Left forelimb (tissue), 1 donor: ENCODE measurements at places on chromosomes 12 and 14.

DNA sequence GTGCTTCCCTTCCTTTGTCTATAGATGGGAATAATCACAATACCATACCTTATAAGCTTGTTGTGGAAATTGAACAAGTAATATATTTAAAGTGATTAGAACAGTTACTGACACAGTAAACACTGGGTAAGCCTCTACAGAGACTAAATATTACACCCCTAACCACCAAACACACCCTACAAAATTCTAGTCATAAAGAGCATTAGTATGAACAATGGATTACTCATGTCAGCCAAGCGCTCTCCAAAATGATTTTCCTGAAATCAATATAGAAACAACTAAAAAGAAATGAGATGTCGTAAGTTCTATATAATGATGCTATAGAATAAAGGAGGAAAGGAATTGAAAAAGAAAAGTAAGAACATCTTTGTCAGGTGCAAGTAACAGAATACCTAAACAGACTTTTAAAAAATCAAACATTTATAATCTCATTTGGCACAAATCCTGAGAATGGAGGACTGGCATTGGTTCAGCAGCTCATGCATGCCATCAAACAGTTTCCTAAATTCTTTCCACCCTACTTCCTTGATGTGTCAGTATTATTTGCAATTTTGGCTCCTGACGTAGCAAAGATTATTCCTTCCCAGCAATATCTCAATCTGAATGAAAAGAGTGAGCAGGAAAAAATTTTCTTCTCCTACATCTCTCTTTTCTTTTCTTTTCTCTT, 118.0 kb downstream of the SINHCAF start:
- no peak for DNase-seq

GRCh38 chr12:28232211-28232928, 42.1 kb downstream of the CCDC91 start:
- no peak for DNase-seq

DNA sequence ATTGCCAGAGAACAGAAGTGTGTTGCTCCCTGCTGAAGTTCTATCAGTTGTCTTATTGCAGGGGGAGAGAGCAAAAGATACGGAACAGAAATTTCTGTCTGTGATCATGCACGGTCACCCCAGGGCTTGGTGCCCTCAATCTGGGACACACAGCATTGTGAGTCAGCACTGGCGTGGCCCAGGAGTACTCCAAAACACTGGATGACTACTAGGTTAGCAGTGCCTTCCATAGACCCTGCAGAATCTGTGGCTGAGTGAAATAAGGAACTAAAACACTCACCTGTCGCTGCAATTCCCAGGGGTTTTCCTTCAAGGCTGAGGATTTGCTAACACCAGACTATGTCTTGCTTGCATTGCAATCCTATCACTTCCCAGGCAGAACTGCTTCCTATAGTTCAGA, 165.5 kb downstream of the ANO6 start:
- DNase-seq: no peak

- DNase-seq: no peak
Observed at GRCh38 chr12:99418379-99418778, 229.2 kb upstream of the GARIN6 start.

DNA sequence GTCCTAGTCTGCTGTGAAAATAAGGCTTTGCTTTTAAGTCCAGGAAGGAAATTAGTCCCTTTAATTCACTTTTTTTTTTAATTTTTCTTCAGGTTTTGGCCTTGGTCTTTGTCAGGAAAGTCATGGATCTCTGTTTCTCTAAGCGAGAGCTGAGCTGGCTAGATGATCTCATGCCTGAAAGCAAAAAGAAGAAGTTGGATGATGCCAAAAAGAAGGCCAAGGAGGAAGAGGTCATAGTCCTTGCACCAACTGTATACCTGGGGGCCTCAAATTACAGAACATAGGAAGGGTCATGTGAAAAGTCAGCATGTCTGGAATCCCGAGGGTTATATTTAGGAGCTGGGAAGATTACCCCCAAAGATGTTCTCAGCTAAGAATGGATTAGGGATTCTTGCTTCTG, 72.3 kb downstream of the SLC4A8 start:
- no peak for DNase-seq

GRCh38 chr12:103687253-103687652, 100.2 kb downstream of the STAB2 start:
- DNase-seq: no peak

- DNase-seq: no peak
Observed at GRCh38 chr12:25376407-25376806, 125.7 kb upstream of the KRAS start.

- no peak for DNase-seq
Observed at GRCh38 chr12:93990832-93991803, 157.3 kb upstream of the PLXNC1 start.

GRCh38 chr12:27277846-27278260, 33.8 kb downstream of the STK38L start:
- DNase-seq: no peak

DNA sequence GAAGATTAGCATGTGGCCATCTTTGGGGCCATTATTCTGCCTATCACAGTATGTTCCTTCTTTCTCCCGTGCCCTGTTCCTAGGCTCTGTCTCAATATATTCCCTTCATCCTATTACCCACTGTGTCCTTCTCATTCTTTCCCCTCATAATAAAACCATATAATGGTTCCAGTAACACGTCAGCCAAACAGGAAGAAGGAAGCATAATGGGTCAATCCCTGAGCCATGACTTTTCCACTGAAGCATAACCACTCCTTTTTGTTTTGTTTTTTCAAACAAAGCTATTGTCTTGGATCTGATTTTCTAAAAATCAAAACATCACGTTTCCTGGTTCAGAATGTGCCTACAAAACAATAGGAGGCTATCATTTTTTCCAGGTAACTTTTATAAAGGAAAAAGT, 21.3 kb upstream of the RHOJ start:
- no peak for DNase-seq

GRCh38 chr12:117468016-117468415, 106.6 kb upstream of the NOS1 start:
- no peak for DNase-seq

DNA sequence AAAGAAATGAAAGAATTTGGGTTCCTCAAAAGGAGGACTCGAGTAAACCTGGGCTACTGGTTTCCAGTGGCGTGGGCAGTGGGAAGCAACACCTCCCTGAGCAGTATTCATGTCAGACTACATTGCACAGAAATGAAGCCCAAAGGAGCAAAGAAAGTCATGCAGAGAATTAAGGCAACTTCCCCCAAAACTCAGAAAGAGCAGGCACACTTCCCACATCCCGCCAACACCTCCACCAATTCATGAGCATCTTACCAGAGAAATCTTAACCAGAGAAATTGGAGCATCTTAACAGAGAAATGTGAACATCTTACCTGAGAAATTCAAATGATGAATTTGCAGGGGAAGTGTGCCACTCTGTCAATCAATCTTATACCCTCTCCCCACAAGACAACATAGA, 36.7 kb downstream of the SLC8A3 start:
- no peak for DNase-seq

- DNase-seq: no peak
Observed at GRCh38 chr12:132604151-132604618, 6.2 kb downstream of the LRCOL1 start.

- no peak for DNase-seq
Observed at GRCh38 chr12:67752226-67752732, 103.7 kb downstream of the DYRK2 start.

DNA sequence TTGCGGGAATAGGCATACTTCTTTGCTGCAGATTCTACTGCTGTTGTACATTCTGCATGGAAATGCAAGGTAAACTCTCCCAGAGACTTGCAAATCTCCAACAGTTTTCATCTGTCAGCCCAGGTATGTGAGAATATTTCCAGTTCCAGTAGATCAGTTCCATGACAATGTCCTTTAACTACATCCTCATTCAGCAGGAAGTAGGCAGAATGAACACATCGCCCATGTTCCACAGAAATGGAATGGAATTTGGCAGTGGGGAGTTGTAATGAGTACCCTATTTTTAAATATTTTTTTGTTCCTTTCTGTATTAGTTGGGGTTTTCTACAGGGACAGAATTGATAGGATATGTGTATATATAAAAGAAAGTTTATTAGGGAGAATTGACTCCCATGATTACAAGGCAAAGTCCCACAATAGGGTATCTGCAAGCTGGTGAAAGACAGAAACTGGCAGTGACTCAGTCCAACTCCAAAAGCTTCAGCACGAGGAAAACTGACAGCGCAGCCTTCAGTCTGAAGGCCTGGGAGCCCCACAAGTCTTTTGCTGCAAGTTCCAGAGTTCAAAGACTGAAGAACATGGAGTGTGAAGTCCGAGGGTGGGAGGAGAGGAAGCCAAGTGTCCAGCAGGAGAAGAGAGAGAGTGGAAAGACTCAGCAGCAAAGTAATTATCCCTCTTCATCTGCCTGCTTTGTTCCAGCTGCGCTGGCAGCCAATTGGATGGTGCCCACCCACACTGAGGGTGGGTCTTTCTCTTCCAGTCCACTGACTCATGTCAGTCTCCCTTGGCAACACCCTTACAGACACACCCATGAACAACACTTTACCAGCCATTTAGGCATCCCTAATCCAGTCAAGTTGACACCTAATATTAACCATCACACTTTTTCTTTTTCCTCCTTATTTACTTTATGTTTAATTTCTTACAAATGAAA, 110.4 kb upstream of the SCAF11 start:
- no peak for DNase-seq

DNA sequence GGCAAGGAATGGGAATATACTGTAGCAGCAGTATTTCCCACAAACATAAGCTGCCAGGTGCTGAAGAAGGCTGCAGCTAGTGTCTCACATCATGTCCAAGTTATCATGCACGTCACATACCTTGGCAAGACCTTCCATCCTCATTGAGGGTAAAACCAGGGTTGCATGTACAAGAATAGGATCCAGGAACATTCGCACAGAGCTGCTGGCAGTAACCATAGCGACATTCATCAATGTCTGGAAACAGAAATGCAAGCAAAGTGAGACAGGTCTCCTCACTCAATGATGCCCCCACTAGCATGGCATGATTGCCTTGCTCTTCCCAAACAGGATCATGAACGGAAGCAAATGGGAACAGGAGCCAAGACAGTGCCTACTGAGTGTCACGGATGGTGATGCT, 23.8 kb upstream of the TC2N start:
- no peak for DNase-seq
